ENCODE measurements at places on chromosomes 1 and 21.

DNA sequence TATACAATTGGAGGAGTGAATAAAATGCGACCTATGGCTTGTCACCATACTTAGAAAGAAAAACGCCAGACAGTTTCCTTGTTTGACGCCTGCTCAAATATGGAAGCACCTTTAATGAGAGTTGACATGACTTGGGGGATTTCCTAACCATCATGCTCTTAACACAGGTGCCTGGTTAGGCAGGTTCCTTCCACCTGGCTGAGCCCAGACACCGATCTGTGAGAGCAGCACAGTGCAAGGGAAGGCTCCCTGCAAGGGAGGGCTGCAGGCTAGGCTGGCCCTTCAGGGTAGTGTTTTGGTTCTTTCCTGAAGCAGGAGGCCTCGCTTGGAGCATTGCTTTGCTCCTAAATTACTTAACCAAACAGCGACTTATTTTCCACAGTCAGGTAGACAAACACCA, 24.6 kb upstream of the KLHDC8A start:
- no peak for DNase-seq

- DNase-seq = no peak
Observed at GRCh38 chr1:25106352-25106751, 126.0 kb downstream of the SYF2 start.

DNA sequence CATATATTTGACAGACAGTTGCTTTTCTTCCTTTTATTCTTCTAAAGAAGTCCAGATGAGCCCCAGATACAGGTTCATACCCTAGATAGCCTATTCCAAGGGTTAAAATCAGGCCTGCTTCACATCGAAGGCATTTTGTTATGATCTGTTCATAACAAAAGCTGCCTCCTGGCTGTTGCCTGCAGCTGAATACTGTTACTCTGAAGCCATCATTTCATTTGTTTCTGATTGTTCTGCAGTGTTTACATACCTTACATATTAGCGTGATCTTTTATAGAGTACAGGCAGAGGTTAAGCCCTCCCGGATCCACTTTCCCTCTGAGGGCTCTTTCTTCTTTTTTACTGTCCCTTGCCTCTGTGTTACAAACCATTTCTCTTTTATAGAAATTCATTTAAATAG, 219.0 kb upstream of the HOOK1 start:
- no peak for DNase-seq

- no peak for DNase-seq
Observed at GRCh38 chr1:2460203-2460602, 15.9 kb upstream of the PLCH2 start.

GRCh38 chr1:55443175-55443915, 228.2 kb upstream of the USP24 start:
- peak; percentile 86 for DNase-seq

GRCh38 chr1:85296980-85297379, 20.5 kb upstream of the BCL10 start:
- DNase-seq = no peak

DNA sequence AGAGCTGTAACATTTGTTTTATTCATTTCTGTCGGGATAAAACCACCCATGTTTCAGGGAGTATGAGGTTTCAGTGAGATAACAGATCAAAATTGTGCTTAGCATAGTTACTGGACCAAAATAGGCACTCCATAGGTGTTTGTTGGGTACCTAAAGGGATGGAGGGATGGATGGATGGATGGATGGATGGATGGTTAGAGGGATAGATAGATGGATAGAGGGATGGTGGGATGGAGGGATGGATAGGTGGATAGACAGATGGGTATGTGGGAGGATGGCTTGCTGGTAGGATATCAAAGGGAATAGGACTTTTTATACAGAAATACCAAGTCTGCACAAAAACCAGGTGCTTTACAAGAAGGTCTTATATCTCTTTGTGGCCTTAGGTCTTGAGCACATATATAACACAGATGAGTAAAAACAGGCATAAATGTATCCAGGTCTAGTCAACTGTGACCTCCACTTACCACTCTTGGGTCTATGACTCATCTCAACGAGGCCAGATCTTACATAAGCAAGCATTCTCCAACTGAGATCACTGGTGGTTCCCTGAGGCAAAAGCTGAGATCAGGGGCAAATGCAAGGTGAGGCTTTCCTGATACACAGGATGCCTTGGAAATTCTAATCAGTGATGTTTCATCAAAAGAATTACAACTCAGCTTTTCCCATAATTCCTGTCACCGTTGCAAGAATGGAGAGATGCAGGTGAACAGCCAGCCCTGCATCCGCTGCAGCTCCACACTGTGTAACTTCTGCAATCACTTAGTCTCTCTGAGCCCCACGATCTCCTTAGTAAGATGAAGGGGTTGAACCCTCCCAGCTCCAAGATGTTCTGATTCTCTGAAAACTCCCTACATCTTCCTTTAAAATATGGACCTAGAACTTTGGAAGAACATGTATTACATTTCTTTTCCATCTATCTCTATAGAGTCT, 32.0 kb downstream of the PTAFR start:
- DNase-seq = no peak

GRCh38 chr1:208653426-208653825, 409.2 kb upstream of the PLXNA2 start:
- no peak for DNase-seq

DNA sequence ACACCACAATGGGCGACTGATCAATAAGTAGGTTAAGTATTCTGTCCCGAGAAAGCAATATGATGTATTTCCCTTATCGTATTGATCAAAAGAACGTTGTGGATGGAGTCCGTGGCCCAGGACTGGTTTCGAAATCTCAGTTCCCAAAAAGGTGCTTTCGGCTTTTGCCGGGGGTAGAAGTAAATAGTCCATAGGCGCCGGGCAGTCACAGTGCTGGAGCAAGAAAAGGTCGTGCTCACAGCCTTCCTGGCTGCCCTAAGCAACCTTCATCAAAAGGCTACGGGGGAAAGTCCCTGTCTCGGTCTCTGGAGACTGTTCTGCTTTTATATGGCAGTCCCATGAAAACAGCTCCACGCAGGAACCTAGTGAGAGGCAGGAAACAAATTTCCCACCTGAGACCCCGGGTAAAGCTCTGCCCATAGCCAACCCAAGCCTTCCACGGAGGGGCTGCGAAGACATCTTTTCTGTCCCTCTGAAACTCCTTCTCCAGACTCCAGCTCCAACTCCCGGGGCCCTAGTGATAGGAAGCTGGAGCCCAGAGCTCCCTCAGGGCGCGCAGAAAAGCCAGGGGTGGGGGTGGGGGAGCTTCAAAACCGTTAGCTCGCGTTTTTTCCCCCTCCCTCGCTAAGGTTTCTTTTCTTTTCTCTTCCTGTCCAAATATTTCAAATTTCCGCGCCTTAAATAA, 7.0 kb downstream of the CDKN2C start:
- DNase-seq = peak; percentile 17

DNA sequence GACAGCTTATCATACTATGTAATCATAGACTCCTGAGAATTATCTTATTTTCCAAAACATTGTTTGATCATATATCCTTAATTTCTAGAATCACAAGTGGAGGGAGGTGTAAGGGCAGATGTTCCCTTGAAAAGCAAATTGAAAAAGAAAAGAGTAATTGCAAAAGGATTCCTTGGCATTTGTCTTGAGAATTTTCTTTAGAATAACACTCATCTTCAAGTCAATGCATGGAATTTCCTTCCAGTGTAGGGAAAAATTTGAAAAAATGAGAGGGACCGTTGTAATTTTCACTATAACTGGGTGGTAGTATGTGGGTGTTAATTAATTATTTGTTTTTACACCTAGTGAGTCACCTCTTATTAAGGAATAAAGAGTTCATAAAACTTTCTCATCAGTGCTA, 724.6 kb upstream of the ADAMTS5 start:
- DNase-seq = no peak

GRCh38 chr21:46323227-46323709, 402 bp downstream of the C21orf58 start:
- no peak for DNase-seq

- no peak for DNase-seq
Observed at GRCh38 chr1:223363856-223364684, at the start of gene SUSD4. SUSD4 (minus strand) TSS chr1:223364176; CDS start chr1:223363425, 751 bp downstream.

DNA sequence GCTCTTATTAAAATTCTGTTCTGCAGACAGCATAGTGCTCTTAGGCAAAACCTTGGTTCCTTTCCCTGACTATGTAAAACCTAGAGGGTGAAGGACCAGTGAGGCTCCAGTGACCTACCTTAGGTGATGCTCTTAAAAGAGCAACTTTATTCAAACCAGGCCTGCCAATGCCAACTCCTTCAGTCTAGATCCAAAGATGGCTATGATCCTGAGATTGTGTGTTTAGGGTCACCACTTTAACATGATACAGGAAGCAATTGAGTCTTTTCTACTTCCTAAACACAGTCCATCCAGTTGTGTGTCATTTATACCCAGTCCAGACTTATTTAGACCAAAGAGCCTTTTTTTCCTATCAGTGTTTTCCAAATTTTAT, 10.8 kb downstream of the MCL1 start:
- DNase-seq = no peak

- peak; percentile 69 for DNase-seq
Observed at GRCh38 chr1:58755468-58755872, 28.4 kb downstream of the JUN start.

GRCh38 chr1:74858136-74858535, 125.2 kb downstream of the TYW3 start:
- no peak for DNase-seq

DNA sequence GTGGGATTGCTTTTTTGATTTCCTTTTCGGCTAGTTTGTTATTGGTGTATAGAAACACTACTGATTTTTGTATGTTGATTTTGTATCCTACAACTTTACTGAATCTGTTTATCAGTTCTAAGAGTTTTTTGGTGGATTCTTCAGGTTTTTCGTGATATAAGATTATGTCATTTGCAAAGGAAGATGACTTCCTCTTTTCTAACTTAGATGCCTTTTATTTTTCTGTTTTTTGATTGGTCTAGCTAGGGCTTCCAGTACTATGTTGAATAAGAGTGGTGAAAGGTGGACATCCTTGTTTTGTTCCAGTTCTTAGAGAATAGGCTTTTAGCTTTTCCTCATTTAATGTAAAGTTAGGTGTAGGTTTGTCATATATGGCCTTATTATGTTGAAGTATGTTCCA, 13.1 kb upstream of the NHLH2 start:
- no peak for DNase-seq

DNA sequence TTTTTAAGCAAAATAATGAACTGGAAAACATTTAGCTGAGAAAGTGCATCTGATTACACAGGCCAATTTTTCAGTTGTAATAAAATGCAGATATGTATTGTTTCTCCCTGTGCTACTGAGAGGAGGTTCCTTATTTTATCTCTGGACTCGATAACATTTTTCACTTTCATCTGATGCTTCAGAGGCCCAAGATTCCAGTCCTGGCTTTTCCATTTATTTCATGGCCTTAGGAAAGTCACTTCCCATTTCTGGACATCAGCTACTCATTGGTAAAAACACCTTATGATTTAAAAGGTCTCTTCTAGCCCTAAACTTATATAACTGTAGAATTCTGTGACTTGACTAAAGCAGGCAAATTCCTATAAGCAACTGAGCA, 203.5 kb downstream of the HHAT start:
- no peak for DNase-seq

DNA sequence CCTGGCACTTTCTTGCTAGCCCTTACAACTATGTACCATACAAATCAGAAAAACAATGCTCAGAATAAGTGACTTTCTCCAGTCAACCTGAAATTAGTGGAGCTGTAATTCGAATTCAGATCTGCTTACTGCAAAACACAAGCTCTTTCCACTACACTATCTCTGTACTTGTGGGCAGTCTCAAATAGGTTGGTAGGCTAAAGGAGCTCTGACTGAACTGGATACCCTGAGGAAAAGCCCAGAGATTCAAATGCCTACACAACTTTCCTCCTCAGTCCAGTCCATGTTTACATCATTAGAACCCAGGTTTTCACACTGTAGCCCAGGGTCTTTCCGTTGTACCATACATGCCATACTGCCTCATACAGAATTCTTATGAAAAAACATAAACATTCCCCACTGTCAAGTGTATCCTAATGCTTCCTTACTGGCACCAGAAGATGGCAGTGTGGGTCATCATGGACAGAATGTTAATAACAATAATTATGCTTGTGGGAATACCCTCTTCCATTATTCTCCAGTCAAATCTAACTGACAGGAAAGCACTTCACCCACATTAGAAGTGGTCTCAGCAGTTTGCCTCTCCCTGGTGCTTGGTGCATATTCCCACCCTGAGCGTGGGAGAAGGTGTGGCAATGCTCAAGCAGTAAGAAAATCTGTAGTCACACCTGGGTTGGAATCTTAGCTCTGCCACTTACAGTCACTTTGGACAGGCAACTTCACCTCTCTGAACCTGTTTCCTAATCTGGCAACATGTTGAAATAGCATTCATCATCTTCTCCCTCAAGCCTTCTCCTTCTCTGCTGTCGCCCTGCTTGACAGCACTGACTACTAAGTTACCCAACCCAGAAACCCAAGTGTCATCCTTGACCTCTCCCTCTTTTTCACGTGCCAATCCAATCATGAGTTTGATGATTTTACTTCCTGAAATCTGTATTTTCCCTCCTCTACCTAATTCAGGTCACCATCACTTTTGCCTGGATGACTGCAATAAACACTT, 14.4 kb upstream of the ZFYVE9 start:
- DNase-seq = peak; percentile 45

GRCh38 chr1:60863131-60863530, 219.2 kb upstream of the NFIA start:
- DNase-seq = no peak

DNA sequence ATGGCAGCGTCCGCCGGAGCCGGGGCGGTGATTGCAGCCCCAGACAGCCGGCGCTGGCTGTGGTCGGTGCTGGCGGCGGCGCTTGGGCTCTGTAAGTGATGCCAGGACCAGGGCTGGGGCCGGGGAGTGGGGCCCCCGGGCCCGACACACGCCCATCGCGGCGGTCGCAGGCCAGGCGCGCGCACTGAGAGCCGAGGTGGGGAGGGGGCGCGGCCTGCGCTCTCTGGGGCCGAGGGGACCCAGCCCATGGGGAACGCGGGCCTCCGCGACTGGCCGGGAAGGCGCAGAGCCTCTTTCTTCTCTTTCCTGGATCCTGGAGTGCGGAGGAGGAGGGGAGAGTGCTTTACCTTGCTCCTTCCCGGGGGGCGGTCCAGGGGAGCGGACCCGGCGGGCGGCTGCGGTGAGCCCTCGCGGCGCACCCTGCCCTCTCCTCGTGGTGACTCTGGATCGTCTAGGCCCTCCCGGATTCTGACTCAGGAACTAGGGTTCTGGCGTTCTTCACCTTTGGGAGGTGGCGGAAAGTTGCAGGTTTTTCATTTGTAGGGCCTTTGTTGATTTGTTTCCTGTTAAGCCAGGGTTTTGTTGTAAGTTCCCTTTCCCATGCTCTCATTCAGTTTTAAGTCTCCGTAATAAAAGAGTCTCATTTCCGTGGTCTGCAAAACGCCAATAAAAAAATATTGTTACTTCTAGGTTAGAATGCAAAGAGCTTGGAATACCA, 529 bp downstream of the MPZL1 start:
- DNase-seq = peak; percentile 9

Measured in SW 1271 (cell line).